ENCODE measurements at places on chromosomes 5 and 9.

- no peak for DNase-seq
Measured at GRCh38 chr9:109192732-109193361, 25.8 kb upstream of the FRRS1L start.

DNA sequence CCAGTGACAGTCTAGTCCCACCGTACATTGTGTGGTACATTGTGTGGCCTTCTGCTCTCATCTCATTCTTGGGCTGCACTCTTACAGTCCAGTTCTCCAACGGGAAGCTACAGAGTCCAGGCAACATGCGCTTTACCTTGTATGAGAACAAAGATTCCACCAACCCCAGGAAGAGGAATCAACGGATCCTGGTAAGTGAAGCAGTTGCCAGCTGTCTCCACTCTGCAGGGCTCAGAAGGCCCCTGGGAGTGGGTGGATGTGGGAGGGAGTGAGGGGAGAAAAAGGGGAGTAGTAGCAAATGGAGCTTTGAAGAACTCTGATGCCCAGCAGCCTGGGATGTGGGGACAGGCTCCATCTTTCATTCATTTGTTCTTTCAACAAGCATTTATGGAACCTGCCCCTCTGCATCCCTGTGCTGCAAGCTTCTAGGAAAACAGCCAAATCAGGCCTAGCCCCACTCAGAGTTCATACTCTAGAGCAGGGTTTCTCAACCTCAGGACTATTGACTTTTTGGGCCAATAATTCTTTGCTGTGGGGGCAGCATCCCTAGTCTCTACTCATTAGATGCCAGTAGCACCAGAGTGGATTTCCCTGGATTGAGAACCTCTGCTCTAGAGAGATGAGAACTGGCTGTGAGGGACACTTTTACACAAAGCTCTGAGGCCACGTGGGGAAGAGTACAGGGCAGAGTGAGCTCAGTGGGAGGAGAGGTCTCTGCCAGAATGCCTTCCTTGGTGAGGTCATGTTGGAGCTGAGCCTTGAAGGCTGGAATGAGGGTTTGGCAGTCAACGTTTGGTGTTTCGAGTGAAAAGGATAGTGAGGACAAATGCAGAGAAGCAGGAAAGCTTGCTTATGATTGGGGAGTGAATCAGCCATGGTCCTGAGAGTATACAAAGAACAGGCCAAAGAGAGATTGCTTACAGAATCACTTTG lies 1.1 kb downstream of the POLR1E start:
- peak; percentile 7 for DNase-seq

GRCh38 chr5:104353371-104353770 lies 790.8 kb upstream of the NUDT12 start:
- DNase-seq: no peak

- no peak for DNase-seq
Measured at GRCh38 chr5:125413496-125414274, 667.2 kb upstream of the ZNF608 start.

DNA sequence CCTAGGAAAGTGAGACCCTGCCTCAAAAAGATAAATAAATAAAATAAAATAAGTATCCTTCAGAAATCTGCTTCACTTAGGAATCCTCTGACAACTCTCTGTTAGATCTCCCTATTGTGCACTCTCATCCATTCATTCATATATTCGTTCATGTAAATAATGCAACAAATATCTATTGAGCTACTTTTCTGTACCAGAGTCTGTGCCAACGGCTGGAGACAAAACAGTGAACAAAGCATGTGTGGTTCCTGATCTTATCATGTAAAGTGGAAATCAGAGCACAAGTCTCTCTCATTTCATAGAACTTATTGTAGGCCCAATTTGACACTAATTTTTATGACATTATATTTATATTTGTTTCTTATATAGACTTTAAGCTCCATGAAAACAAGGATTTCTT lies 40.3 kb upstream of the DAB2 start:
- DNase-seq: no peak

DNA sequence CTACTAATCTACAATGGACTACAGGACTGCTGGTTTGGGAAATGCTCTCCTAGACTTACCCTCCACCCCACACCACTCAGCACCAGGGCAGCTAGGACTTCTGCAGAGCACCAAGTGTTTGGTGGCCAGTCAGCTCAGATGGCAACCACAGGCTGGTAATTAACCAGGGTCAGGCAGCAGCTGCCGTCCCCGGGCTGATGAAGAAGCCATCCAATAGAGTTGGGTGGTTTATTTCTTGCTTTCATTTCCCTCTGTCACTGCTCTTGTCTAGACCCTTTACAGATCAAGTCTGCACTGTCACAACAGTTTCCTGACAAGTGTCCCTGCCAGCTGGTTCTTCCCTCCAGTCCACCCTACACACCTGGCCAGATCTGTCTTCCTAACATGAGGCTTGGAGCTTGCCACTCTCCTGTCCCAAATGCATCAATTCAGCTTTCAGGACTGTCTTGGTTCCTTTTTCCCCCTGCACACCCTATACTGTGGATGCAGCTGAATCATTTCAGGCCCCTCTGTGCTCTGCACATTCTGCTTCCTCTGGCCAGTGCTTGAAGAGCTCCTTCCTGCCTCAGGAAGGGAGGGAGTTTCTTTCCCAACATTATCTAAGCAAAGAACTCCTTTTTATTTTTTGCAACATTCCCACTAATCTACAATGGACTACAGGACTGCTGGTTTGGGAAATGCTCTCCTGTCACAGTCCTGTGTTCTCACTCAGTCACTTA lies 30.2 kb upstream of the HSPA9 start:
- peak; percentile 33 for DNase-seq

- DNase-seq: no peak
Measured at GRCh38 chr9:8679371-8679822, 879.8 kb upstream of the DMAC1 start.

GRCh38 chr5:71996789-71997188 lies 110.5 kb upstream of the MAP1B start:
- DNase-seq: no peak

- DNase-seq: no peak
Measured at GRCh38 chr5:10329446-10329819, 21.7 kb upstream of the CMBL start.

- peak; percentile 3 for DNase-seq
Measured at GRCh38 chr9:37333288-37333687, 89.2 kb upstream of the GRHPR start.

GRCh38 chr5:139181835-139182452 lies 16.2 kb downstream of the SIL1 start:
- peak; percentile 57 for DNase-seq

DNA sequence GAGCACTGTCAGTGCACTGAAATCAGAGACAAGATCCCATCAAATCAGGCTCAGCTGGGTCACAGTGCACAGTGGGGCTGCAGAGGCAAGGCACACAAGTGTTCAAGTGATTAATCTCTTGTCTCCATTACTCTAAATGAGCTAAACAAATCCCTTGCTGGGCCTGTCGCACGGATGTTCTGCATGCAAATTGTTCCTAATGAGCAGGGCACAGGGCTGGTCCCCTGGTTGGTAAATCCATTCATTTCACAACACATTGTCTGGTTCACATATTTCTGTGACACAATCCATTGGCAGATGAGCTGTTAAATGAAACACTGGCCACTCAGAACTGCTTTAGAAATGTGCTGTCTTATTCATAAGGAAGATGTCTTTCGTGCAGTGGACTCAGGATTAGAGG lies 167.9 kb upstream of the BRINP1 start:
- DNase-seq: no peak

DNA sequence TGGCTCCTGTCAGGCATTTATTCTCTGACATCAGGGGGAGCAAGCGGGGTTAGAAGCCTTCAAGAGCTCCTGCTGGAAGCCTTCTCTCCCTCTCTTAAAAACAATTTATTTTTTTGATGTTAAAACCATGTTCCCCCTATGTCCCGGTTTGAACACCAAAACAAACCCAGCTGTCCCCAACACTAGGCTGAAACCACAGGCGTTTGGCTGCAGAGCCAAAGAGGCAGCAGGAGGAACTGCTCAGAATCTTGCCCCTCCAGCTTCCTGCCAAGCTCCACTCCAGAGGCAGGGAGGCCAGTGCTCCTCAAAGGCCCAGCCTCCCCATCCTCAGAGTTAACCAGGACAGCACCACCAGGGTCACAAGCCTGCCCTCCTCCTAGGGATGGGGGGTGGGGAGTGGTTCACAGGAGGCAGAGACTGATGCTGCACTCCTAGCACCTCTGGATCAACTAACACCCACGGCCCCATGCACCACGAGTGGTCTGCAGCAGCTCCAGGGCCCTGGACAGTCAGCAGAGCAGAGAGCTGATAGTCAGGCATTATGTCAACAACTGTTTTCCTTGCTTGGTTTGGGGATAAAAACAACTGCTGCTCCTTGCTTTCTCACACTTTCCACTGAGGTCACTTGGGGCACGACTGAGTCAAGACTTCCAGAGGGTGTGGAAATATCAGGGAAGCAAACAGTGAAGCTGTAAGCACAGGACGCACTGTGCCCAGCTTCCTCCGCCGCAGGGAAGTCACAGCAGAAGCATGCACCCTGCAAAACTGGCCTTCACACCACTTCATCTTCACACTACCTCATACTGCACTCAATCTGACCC lies 96.5 kb upstream of the ADRA1B start:
- no peak for DNase-seq

- DNase-seq: no peak
Measured at GRCh38 chr9:116717150-116717549, 30.0 kb downstream of the TRIM32 start.

DNA sequence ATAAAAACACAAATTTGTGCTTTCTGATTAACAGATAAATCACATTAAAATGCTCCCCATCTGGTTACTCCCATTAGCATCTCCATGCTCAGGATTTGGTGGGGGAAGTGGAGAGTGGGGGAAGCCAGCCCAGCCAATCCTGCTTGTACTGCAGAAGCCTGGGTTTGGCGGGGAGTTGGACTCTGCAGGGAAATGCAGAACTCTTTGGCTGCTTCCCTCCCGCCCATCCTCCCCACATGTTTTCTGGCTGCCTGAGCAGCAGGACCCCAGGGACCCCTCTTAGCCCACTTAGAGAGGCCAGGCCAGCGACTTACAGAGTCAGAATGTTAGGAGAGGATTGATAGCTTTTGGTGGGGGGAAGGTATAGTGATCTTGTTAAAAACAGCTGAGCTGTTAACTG lies 59.5 kb upstream of the FOXI1 start:
- no peak for DNase-seq

GRCh38 chr5:18749763-18750162 lies 1115.5 kb downstream of the TAF11L14 start:
- DNase-seq: peak; percentile 48

DNA sequence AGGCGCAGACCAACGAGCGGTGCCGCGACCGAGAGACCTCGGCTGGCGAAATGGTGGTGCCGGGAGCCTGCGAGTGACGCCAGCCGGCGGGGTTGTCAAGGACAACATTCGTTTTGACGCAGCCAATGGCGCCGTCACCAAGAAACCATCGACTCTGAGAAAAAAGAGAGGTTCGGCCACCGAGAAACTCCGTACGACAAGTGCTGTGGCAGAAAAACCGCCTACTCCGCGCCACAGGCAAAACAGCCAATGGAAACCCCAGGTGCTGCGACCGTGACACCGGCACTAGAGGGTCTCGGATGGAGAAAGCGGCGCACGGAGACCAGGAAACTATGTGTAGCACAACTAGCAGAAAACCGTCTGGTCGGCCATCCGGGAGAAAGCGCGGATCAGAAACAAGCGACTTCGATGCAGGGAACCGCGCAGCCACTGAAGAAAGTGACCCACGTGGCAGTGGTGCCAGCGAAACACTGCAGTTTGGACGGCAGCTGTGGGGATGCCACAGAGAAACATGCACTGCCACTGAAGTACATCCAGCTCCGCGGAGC lies 88.8 kb downstream of the ANXA2R start:
- DNase-seq: peak; percentile 57

DNA sequence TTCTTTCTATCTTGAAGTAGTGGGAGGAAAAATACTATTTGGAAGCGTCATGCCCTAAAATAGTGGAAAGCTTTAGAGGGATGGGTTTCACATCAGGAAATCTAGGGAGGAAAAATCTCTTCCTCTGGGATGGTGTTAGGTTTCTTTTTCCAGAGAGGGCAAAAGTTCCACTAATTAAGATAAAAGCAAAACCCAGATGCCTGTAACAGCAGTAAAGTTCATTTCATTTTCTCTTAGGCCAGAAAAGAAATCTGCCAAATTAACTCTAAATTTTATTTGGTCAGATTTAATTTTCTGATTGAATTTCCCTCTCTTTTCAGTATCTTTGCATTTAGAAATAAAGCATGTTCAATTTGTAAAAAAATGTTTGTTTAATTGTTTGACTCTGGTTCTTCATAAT lies 88.8 kb downstream of the LURAP1L start:
- no peak for DNase-seq

DNA sequence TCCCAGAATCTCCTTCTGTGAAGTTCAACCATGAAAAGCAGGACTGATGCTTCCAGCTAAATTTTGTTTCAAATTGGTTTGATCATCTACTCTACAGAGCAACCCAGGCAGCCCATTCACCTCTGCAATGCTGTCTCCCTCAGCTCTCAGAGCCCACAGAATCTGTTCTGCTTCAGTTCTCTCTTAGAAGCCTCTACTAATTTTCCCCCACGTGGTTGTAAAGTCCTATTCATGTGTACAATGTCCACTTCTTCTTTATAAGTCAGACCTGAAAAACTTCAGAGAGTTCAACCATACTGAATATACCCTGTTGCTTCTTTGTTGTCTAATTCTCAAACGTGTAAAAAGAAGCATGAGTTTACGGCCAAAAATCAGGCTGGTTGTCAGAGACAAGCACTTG lies 21.3 kb upstream of the FAM13B start:
- no peak for DNase-seq

DNA sequence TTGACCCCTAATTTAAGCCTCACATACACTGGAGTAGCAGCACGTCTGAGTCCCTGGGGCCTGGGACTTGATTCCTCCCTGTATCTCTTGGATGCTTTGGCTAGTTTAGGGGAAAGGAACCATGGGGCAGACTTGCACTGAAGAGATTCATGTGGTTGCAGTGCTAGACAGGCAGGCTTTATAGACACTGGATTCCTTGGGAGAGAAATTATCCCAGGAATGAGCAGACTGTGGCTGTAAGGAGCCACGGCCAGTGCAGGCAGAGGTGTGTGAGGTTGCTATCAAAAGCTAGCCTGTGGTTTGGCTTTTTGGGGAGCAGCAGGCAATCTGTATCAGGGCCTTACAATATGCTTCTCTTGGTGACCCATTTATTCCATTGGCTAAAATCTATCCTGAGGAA lies 20.5 kb upstream of the PITX1 start:
- DNase-seq: no peak

- DNase-seq: no peak
Measured at GRCh38 chr5:33583332-33583731, 142.6 kb downstream of the TARS1 start.

- no peak for DNase-seq
Measured at GRCh38 chr5:171493646-171494393, 74.4 kb downstream of the FGF18 start.

DNA sequence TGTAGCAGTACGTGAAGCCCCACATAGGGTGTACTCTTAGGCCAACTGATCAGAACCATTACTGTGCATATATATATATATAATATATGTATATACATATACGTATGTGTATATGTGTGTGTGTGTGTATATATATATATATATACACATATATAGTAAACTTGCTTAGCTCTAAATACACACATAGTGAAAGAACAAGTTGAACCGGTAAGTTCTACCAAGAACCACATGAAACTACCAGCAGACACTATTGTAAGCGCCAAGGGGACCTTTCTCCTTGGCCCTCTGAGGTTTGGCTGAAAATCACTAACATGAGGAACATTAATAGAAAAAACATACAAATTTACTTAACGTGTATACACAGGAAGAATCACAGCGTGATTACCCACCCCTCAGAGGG lies 1.8 kb upstream of the TARS1 start:
- DNase-seq: no peak
